AG20443 (cell line): ENCODE measurements at places on chromosomes 6 and 20.

DNA sequence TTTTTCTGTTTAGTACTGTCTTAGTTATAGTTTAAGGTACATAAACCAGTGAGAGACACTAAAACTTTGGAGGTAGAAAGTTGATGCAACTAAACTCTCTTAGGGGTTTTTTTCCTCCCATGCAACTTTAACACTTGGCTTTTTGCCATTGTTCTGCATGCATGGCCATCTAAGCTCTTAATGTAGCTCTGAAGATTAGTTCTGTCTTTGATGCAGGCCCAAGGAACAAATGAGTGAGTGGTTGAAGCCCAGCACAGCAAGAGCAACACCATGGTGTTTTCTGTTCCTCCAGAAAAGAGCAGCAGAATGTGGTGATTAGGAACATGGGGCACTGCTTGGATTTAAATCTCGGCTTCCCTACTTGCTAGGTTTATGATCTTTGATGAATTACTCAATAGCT is 89.3 kb downstream of the L3MBTL3 start:
- no peak for DNase-seq

GRCh38 chr6:32102255-32102654 is 6.9 kb downstream of the TNXB start:
- no peak for DNase-seq

GRCh38 chr6:25717866-25718740 is 36.4 kb upstream of the SLC17A4 start:
- DNase-seq = peak; percentile 52

DNA sequence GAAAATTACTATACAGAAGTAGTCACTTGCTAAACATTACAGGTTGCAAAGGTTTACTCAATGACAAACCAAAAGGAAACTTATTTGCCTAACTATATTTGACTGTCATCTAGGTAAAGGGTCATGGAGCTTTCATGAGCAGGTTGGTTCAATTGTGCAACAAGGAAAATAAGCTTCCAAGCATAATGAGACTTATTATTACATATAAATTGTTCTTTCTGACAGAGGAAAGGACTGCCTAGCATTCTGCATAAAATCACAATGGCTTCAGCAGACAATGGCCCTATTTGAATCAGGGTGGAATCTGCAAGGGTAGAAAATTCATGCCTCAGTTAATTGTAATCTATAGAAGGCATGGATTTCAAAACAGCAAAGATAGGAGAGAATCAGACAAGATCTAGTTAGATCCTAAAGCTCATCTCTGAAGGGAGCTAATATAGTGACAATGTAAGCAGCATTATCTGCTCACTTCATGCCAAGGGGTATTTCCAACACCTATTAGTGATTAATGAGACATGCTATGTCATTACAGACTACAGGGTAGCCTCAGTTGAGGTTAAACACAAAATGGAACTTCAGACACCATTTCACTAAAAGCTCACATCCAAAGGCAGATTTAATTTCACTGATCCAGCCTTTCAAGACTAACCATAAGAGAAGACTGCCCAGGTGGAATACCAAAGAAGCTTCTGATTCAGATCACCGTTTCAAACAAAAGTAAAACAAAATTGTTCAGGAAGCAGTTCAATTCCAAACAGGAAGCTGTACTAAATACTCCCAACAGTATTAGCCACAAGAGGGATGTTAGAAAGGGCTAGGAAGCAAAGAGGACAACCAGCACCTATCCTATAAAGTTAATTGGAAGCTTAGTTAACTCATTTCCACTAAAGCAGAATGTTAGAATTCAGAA is 8.5 kb downstream of the STAU1 start:
- DNase-seq = no peak

GRCh38 chr6:52650941-52651340 is 20.0 kb upstream of the TMEM14A start:
- no peak for DNase-seq
